ENCODE measurements at places on chromosomes 3 and 15. TPM values are rescaled to one million over a fixed set of nuclear protein-coding genes. Genes with fewer than 3 reads are reported as not detected.
A peak's percentile ranks its signal among the peaks of the same experiment; 100 is the strongest.

DNA sequence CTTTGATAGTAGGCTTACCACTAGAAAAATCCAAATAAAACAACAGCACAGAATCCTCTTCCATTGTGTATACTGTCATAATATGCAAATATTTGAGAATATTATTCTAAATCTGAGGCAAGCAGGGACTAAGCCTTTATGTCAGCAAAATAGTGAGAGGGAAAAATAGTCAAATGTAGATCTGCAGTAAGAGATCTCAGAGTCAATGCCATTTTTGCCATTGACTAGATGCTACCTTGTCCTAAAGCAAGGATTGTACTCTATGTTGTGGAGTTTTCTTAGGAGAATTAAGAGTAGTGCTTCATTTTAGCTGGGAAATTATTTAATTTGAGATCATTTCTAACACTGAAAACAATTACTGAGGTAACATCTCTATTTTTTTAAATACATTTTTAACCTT lies 50.2 kb downstream of the IQCH start:
- no peak for DNase-seq

- DNase-seq = no peak
Measured at GRCh38 chr15:88140398-88140797, 116.1 kb downstream of the NTRK3 start.

DNA sequence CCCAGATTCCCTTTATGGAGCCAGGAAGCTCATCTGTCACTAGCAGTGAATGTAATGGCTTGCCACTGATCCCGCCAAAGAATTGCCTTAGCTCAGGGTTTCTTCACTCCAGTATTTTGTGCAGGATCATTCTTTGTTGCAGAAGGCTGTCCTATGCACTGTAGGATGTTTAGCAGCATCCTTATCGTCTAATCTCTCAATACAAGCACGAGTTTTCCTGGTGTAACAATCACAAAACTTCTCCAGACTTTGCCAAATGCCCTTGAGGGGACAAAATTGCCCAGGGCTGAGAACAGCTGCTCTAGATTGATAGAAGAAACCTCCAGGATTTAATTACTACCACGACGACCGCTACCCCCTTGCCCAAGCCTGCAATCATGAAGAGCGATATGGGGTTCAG lies 6.8 kb upstream of the SHQ1 start:
- no peak for DNase-seq

GRCh38 chr3:73622091-73622805 lies 2.5 kb downstream of the PDZRN3 start:
- DNase-seq = peak; percentile 3

- no peak for DNase-seq
Measured at GRCh38 chr3:94156626-94157025, 93.8 kb downstream of the NSUN3 start.

GRCh38 chr3:141406265-141406664 lies 38.0 kb downstream of the ZBTB38 start:
- no peak for DNase-seq

- no peak for DNase-seq
Measured at GRCh38 chr3:162139841-162140240, 643.2 kb downstream of the OTOL1 start.

Gene CRYBG3
- total RNA-seq = 10.9 TPM

GRCh38 chr15:40439960-40440742 lies 602 bp upstream of the BAHD1 start:
- peak; percentile 34 for DNase-seq

All from HepG2 (cell line).